MCF 10A (cell line): ENCODE measurements at places on chromosomes 4 and X. TPM values are rescaled to one million over a fixed set of nuclear protein-coding genes. Genes with fewer than 3 reads are reported as not detected.

GRCh38 chr4:124684301-124684700 lies 28.2 kb downstream of the ANKRD50 start:
- no peak overlapping the region for H3K4me3 ChIP-seq
- DNase-seq: peak; percentile 11
- peak overlapping the region; percentile 32 for H3K27ac ChIP-seq

- H3K27me3 ChIP-seq: no peaks in the 10 kb centered on the region
- no peaks in the 10 kb centered on the region for H3K36me3 ChIP-seq
- H3K27ac ChIP-seq: no peak overlapping the region
- H3K4me1 ChIP-seq: no peaks in the 10 kb centered on the region
- H3K4me3 ChIP-seq: no peak overlapping the region
These were observed 65.3 kb upstream of the FBXW7 start for GRCh38 chr4:152601156-152601555.

DNA sequence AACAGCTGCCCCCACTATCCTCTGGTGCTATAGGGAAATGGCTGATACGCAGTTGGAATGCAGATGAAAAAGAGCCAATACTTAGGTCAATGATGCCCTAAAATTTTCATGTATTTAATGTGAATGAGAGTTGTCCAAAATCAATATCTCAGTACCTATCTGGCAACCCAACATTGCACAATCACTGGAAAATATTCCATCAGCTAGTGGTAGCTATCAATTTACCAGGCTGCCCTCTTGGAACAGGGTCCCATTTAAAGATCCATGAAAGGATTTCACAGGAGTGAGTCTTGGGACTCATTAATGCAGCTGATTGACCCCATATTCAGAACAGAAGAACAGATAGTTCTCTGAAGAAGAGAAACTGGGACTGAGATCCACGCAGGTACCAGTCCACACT lies 638.9 kb downstream of the SMARCA1 start:
- H3K36me3 ChIP-seq: no peaks in the 10 kb centered on the region
- H3K27me3 ChIP-seq: peaks cover 11% of the 10 kb centered on the region
- H3K4me3 ChIP-seq: no peak overlapping the region
- no peak overlapping the region for H3K27ac ChIP-seq

GRCh38 chr4:116590648-116591047 lies 494.7 kb downstream of the TRAM1L1 start:
- H3K36me3 ChIP-seq: no peaks in the 10 kb centered on the region
- DNase-seq: no peak
- no peak overlapping the region for H3K4me3 ChIP-seq
- H3K27me3 ChIP-seq: peaks cover 62% of the 10 kb centered on the region
- H3K27ac ChIP-seq: no peak overlapping the region

GRCh38 chr4:156515295-156515694 lies 456.3 kb downstream of the PDGFC start:
- H3K4me3 ChIP-seq: no peak overlapping the region
- no peaks in the 10 kb centered on the region for H3K36me3 ChIP-seq
- DNase-seq: no peak
- peak overlapping the region; percentile 21 for H3K27ac ChIP-seq

DNA sequence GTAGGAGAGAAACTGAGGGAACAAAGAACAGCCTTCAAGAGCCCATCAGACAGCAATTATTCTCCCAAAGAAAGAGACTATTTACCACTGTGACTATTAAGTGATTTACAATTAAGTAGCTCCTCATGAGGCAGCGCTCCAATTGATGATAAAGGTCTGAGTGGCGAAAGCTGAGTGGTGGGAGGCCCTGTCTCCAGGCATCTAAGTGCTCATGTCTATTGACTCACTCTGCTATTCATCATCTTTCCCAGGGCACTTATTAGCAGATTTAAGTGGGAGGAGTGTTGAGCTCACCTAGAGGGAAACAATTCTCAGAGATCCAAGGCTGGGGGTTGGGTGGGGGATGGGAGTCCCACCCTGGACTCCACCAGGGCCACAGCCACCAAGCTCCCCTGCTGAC lies 23.3 kb downstream of the AMER1 start:
- no peak overlapping the region for H3K27ac ChIP-seq
- DNase-seq: no peak
- no peak overlapping the region for H3K4me3 ChIP-seq
- H3K36me3 ChIP-seq: no peaks in the 10 kb centered on the region
- H3K27me3 ChIP-seq: no peaks in the 10 kb centered on the region

UGT8 gene
- total RNA-seq: 2.2 and 2.6 TPM in 2 replicates

ZNF157 gene
- not detected in 2 replicates for total RNA-seq

PNMA6A gene
- total RNA-seq: not detected in 2 replicates

RASL11B gene
- 1.7 and 2.6 TPM in 2 replicates for total RNA-seq
